T follicular helper cell (primary cell): ENCODE measurements at places on chromosomes 1 and 21.

- DNase-seq: no peak
Observed at GRCh38 chr1:41360074-41360785, 1.0 kb upstream of the FOXO6 start.

DNA sequence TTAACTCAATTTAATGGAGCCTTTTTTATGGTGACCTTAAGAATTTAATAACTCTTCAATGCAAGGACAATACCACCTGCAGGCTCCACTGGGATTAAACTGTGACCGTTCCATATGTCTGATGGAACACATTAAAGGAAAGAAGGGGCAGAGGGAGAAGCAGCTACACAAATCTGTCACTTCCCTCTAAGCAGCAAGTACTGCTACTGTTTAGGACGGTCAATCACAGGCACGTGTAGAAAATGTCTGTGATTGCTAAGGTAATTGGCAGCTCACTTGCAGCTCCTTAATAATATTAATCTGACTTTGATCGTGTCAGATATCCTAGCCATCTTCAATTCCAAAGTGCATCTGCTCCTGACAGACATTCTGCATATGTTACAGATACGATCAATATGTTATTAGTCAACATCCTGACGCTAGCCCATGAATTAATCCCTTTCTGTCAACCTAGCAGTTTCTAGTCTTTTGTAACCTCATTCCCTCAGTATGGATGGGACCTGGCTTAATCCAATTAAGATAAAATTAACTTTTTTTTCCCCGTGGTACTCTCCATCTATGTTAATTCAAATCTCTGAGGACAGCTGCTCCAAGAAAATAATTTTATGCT is 1012.4 kb downstream of the AMY1C start:
- DNase-seq: no peak

DNA sequence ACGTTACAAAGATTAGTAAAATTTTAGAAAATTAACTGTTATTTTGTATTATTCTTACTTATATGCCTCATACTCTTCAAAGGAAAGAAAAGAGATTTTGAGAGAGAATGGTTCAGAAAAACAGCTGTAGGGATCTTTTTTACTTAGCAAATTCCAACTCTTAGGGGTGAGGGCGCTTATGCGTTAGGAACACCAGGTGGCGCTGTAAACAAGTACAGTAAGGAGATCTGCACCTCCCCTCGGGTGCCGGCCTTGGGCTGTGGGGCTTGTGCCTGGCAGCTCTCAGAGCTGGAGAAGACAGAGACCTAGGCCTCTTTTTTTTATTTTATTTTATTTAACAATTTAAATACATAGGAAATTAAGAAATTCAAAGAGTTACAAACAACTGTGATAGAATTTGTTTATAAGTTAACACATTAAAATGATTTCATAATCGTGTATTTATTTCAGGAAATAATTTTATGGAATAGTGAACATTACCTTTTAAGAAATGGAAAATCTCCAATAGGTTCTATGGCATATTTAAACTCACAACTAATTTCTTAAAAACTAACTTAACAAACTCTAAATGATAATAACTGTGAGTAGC is 32.6 kb downstream of the UTP25 start:
- DNase-seq: peak; percentile 54

GRCh38 chr1:37704966-37705365 is 12.7 kb downstream of the CDCA8 start:
- no peak for DNase-seq

DNA sequence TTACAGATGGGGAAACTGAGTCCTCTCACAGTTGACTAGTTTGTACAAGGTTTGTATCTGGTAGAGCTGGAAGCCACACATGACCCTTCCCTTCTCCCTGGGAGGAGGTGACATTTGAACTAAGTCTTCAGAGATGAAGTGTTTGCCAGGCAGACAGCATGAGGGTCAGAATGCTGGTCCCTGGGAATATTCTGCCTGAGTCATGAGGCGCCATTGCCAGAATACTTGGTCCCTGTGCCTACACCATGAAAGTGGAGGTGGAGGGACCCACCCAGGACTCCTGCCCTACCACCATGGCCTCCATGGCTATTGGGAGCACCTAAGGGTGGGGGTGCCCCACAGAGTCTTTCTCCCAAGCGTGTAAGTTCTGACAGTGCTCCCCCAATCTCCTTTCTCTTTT is 7.0 kb downstream of the RPS6KA1 start:
- DNase-seq: no peak

DNA sequence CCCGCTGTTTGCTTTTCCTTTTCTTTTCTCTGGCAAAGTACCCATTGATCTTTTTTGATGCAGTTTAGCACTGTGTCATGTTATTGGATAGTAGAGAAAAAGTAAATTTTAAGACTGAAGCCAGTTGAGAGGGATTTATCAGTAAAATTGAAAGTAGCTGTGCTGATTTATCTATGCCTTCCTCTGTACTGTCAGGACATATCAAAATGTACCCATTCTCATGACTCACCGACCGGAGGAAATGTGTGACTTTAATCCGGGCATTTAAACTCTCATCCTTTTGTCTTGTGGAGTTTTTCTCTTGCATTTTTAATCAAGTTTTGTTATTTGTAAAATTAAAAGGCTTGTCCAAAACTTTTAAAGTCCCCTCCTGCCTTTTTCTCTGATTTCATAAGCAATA is 276.6 kb upstream of the FMN2 start:
- no peak for DNase-seq

GRCh38 chr1:151831605-151832004 is at the start of gene RORC:
RORC (minus strand) TSS chr1:151831802; CDS start chr1:151831764, 38 bp downstream.
- no peak for DNase-seq

- no peak for DNase-seq
Observed at GRCh38 chr1:234961456-234962339, 166.9 kb downstream of the TOMM20 start.

GRCh38 chr21:27649762-27650161 is 682.9 kb upstream of the ADAMTS5 start:
- no peak for DNase-seq

- DNase-seq: no peak
Observed at GRCh38 chr1:156430303-156430702, 61.3 kb downstream of the RHBG start.

GRCh38 chr1:190759807-190760206 is 282.1 kb upstream of the BRINP3 start:
- no peak for DNase-seq

DNA sequence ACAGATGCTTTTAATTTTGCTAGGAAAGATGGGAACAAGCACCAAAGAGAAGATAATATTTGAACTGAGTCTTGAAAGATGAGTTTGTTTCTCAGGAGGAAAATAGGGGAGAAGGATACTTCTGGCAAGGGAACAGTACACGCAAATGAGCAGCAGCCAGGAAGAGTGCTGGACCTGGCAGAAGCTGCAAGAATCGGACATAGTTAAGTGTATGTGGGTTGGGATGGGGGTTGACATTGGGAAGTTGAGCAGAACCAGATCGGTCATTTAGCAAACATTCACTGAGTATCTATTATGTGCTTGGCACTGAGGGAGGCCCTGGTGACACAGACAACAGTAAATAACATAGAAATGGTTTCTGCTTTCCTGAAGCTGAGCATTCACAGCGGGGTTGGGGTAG is 198.8 kb downstream of the PLPP3 start:
- DNase-seq: no peak

DNA sequence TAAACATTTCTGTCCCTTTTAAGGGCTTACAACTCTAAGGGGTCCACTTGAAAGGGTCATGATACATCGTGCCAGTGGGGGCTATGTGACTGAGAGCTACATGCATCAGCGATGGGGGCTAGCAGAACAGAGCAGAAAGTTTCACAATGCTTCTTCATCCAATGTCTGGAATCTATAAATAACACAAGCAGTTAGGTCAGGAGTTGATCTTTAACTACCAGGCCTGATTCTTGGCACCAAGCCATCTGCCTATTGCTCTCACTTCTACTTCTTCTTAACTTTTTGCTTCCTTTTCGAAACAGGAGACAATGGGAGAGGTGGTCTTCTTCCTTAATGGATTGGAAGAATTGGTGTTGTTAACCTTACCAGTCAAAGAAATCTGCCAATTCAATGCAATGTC is 410.0 kb downstream of the TGFB2 start:
- DNase-seq: no peak
